ENCODE measurements at places on chromosomes 1 and 21. TPM values are rescaled to one million over a fixed set of nuclear protein-coding genes. Genes with fewer than 3 reads are reported as not detected.

Gene TMEM82
- polyA plus RNA-seq: not detected

Gene MRPL9
- 88.6 TPM for polyA plus RNA-seq

Gene OR2M7
- not detected for polyA plus RNA-seq

Gene SPATA46
- polyA plus RNA-seq: not detected

Gene TFAP2E
- 0.31 TPM for polyA plus RNA-seq

Gene JTB
- 106 TPM for polyA plus RNA-seq

DNA sequence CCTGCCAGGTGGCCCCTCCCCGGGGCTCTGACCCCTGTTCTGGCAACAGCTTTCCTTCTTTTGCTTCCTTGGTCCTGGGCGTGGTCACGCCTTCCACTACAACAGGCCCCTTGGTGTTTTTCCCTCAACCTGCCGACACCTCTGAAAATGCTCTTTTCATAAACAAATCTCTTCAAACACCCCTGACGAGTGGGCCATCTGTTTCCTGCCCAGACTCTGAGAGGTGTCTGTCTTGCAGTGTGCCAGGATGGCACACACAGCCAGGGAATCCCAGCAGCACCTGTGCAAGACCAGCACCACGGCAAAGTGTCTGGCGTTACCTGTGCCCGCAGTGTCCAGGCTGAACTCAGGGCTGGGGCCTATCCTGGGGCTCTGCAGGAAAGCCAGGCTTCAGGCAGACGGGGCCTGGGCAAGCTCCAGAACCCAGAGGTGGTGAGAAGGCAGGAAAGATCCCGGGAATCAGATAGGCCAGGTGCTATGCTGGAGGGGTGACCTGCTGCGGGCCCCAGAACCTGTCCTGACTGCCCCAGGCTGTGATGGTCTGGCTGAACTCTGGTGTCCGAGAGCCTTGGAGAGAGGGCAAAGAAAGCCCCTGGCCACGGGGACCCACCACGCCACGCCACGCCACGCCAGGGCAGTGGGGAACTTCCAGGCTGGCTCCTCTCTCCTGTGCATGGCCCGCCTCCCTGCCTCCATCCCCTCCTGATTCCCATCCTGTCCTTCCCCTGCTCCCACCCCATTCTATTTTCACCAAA lies 88.9 kb downstream of the SIK1 start:
- DNase-seq: no peak

GRCh38 chr1:201786824-201787223 lies 42.1 kb upstream of the IPO9 start:
- DNase-seq: no peak

DNA sequence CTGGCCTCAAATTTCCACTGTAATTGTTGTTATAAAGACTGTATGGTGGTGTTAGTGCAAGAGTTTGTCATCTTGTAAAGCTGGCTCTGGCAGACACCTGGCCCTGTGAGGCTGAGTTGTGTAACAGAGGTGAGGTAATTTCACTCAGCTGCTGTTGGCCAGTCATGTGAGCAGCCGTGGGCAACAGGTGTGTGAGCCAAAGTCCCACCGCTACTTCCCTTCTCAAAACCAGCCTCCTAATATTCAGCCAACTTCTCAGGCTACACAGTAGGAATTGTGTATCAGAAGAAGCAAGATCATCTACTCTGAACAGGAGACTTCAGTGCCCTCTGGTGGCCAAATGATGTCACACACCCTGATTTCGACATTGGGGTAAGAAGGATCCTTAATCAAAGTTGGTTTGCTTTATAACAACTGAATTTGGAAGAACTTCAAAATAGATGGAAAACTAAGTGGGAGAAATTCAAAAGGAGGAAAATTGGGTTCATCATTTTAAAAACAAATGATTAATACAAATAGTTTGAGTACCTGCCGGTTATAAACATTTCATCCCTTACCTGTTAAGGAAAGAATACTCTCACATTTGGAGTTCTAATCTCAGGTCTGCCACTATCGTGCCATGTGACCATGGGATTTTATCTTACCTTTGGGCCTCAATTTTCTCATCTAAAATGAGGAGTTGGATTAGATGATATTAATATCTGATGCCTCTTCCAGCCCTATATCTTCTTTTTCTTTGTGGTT lies 2.6 kb upstream of the CREG1 start:
- peak; percentile 79 for DNase-seq

- no peak for DNase-seq
Observed at GRCh38 chr1:7289694-7290093, 481.4 kb upstream of the VAMP3 start.

DNA sequence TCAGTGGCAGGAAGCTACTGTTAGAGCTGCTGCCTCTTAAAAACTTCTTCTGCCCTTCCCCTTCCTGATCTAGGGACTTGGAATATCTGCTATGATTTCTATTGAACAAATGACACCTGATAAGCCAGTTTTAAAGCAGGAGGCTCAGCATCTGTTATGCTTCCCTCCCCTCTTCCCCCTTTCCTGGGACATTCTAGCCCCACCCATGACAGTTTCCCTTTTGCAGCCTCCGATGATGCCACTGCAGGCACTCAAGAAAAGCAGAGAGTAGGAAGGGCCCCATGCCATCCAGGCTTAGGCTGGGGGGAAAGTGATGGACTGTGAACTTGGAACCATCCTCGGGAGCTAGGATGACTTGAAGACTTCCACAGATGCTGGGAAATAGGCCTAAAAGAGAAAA lies 15.1 kb upstream of the EPB41 start:
- DNase-seq: no peak

DNA sequence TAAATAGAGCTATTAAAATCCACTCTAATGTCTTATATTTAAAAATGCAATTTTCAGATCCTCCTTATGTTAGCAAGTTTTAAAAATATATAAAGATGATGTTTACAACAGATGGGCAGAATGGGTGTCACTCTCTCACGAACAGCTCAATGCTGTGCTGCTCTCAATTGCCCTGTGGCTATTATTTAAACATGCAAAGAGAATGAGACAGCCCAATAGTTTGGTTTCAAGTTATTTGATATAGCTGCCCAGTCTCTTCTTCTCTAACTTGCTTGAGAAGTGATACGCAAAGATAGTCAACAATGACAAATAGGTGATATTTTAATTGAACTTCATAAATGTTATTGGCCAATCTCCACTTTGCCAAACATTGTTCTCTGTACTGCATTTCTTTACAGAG lies 199.3 kb upstream of the GREM2 start:
- no peak for DNase-seq

DNA sequence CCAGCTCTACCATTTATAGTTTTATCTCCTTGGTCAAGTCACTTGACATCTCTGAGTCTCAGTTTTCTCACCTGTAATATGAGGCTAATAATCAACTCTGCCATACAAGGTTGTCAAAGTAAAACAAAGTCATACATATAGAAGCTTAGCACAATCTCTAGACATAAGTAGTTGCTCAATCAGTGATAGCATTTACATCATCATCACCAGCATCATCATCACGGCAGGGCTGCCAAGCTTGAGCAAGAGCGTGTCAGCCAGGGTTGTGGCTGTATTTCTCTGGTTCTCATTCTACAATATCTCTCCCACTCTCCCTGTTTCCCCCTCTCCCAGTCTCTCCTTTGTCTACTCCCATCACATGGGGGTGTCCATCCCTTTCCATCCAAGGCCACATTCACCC lies 41.7 kb upstream of the COA6 start:
- DNase-seq: no peak

- no peak for DNase-seq
Observed at GRCh38 chr1:51684776-51685175, 67.9 kb downstream of the OSBPL9 start.

DNA sequence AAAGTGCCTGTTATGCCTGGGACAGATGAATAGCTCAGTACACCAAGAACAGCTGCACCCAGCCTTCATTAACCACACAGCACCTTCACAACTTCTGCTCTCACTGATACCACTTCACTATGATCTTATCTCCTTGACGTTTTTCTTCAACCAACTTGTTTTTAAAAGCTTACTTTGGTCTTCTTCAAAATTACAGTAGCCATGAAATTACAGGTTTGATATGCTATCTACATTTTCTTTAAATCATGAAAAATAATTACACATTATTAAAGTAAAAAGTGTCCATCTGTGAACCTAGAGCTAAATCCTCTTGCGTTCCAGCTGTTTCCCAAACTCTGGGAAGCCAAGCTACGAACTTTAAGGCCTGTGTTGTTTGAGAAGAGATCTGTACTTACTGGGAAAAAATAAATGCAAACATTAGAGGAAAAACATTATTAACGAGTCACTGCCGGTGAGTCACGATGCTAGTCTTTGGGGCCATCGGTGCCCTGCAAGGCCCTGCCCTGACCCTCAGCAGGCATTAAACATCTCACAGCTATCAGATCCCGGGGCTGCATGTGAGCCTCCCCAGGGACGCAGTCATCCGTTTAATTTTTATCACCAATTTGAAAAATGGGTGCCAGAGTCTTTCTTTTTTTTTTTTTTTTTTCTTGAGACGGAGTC lies 56.3 kb upstream of the GPR153 start:
- DNase-seq: no peak

- peak; percentile 41 for DNase-seq
Observed at GRCh38 chr1:182080955-182081582, 19.6 kb upstream of the ZNF648 start.

DNA sequence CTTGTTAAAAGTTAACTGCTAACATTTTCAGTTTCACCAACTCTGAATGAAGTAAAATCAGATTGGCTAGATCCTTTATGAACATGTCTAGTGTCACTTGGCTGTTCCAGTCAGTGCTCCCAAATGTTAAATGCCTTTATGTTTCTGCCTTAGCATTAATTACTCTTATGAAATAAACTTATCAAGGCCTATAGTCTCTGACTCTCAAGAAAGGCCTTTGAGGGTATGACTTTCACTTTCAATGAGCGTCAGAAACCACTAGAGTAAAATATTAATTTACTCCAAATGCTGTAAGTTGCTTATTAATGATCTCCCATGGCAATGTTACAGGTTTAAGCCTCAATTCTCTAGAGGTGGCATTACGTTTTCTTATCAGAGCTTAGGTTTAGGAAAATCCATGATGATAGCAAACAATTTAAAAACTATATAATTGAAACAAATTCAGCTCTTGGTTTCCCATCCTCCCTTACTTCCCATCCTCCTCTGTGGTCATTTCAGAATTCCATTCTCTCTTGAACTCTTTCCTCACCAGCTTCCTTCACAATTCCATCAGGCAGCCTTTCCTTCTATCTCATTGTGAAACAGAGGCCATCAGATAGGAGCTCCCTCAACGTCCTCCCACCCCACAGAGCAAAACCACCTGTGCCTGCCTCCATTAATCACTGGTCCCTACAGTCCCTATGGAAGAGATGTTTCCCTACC lies 108.6 kb upstream of the COP1 start:
- no peak for DNase-seq

GRCh38 chr1:109266965-109267364 lies 16.0 kb downstream of the PSRC1 start:
- no peak for DNase-seq

- DNase-seq: no peak
Observed at GRCh38 chr1:51000651-51001050, 30.6 kb downstream of the CDKN2C start.

DNA sequence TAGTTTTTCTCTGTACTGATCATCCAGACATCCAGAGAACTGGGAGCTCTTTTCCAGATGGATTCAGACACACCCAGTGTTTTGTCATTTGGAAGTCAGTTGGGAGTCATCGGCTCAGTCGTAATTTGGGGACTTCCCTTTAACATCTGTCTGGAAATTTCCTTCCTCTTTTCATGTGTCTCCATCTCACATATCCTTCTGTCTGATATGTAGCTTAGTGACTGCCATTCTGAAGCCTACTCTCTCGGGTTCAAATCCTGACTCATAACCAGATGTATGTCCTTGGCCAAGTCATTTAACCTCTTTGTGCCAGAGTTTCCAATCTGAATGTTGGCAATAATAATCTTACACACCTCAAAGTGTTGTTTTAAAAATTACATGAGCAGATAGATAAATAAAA lies 3.0 kb downstream of the MORC3 start:
- no peak for DNase-seq

DNA sequence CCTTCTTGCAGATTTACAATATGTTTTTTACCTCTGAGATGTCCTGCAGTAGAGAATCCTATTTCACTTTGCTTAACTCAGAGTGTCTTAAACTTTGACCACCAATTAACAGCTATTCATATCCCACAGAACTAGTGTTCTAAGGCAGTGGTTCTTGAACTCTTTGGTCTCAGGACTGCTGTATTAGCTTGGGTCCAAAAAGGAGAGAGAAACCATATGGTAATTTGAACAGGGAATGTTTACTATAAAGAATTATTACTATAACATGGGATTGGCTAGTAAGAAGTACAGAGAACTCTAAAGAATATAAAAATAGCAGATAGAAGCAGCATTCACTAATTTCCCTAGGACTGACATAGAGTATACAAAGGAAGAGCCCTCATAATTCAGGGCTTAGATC lies 31.6 kb downstream of the FAM177B start:
- no peak for DNase-seq

DNA sequence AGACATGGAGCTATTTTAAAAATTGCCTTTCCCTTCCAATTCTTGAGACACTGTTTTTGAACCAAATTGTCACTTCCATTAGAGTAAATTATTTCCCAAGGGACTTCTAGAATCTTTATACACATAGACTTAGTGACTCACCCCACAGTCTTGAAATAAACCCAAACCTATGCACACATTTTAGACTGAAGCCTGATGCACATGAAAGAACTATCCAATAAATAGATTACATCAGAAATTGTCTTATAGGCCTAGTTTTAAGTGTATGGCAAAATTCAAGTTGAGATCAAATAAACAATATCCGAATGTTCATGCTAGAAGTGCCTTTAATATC lies 32.2 kb upstream of the ZNF326 start:
- DNase-seq: no peak

DNA sequence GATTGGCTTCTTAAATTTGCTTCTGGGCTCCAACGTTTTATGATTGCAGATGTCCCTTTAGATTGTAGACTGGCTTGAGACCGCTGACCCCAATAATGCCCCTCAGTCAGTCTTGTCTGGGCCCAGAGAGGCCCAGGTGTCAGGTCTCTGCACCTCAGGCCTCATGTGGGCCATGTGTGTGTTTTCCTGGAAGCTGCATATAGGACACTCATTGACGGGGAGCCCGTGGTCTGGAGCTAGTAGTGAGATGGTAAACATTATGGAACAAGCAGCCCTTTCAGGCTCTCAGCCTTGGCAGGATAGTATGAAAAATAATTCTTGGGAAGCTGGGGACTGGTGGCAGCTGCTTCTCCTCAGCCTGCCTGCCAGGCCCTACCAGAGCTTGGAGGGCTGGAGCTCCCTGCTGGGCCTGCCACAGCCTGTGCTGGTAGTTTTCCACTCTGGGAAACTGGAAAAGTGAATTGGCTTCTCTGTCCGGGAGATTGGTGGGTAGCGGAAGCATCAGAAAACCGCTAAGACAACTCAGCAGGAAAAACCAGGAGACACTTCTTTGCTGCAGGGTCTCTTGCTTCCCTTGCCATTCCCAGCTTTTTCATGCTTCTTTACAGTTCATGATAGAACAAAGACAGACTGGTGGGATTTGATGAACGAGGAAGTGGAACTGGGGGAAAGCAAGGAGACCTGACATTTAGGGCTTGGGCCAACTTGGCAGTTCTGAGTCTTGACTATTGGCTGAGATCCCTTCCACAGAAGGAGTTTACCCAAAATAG lies 57.8 kb upstream of the HSD17B7 start:
- DNase-seq: no peak

Measured in A549 (cell line).